ENCODE measurements at places on chromosomes 5 and 9. TPM values are rescaled to one million over a fixed set of nuclear protein-coding genes. Genes with fewer than 3 reads are reported as not detected.

- peak; percentile 44 for DNase-seq
- H3K4me1 ChIP-seq = peaks cover 93% of the 10 kb centered on the region
- peaks cover 68% of the 10 kb centered on the region for H3K36me3 ChIP-seq
- H3K27ac ChIP-seq = peak overlapping the region; percentile 98
Measured at GRCh38 chr9:89466451-89467277, 31.2 kb downstream of the SEMA4D start.

DNA sequence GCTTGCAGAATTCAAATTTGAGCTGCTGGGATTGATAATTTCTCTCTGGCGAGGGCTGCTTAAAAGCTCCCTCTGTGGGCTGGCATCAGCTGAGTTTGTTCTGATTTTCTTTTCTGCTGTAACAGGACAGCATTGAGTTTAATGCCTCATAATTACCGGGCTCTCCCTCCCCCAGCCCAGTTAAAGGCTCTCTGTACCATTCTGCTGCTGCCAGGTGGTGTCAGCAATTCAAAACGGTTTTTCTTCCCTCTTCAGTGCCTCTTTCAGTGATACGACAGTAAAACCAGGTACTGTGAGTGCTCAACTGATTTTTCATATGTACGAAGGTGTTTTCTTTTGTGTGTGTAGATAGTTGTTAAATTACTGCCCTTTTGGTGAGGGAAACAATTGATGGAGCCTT lies 509.3 kb upstream of the CTNND2 start:
- H3K27me3 ChIP-seq = no peaks in the 10 kb centered on the region
- H3K4me3 ChIP-seq = no peak overlapping the region
- no peaks in the 10 kb centered on the region for H3K36me3 ChIP-seq
- H3K27ac ChIP-seq = no peak overlapping the region
- H3K4me1 ChIP-seq = no peaks in the 10 kb centered on the region

Gene GPR150
- total RNA-seq = 0.22 TPM

Gene PCDHA10
- total RNA-seq = not detected

Gene ANKRD31
- total RNA-seq = 0.36 TPM
